Naive B cell (primary cell): ENCODE measurements at places on chromosomes 12 and 14. TPM values are rescaled to one million over a fixed set of nuclear protein-coding genes. Genes with fewer than 3 reads are reported as not detected.

- no peaks in the 10 kb centered on the region for H3K36me3 ChIP-seq
- H3K27me3 ChIP-seq = peaks cover 3% of the 10 kb centered on the region
- no peak for DNase-seq
These were observed 214.2 kb downstream of the ADAMTS20 start for GRCh38 chr12:43337571-43338444.

GRCh38 chr12:52207106-52207505, 15.3 kb upstream of the KRT80 start:
- H3K4me3 ChIP-seq = no peak overlapping the region
- DNase-seq = no peak
- H3K4me1 ChIP-seq = no peaks in the 10 kb centered on the region
- H3K36me3 ChIP-seq = no peaks in the 10 kb centered on the region
- H3K27me3 ChIP-seq = peaks cover 28% of the 10 kb centered on the region

DNA sequence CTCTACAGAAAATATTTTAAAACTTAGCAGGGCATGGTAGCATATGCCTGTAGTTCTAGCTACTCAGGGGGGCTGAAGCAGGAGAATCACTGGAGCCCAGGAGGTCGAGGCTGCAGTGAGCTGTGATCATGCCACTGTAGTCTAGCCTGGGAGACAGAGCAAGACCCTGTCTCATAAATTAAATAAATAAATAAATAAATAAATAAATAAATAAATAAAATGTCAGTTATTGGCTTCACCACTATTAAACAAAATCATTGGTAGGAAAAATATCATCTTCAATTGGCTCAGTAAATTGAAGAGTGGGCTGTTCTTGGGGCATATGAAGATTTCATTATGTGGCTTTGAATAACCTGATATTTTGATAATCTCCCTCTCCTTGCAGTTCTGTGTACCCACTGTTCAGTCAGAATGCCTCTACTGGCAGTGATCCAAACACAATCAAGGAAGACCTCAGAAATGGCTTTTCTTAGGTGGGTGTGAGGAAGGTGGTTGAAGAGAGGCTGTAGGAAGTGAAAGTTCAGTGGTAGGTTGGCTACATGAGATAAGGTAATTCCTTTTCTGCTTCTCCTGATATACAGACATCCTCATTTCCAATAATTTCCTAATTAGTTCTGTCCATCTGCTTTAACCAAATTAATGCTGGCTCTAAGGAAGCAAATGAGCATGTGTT, 175.8 kb downstream of the MSRB3 start:
- H3K27ac ChIP-seq = no peak overlapping the region
- no peaks in the 10 kb centered on the region for H3K27me3 ChIP-seq
- H3K4me1 ChIP-seq = no peaks in the 10 kb centered on the region
- no peaks in the 10 kb centered on the region for H3K36me3 ChIP-seq
- H3K4me3 ChIP-seq = no peak overlapping the region

DNA sequence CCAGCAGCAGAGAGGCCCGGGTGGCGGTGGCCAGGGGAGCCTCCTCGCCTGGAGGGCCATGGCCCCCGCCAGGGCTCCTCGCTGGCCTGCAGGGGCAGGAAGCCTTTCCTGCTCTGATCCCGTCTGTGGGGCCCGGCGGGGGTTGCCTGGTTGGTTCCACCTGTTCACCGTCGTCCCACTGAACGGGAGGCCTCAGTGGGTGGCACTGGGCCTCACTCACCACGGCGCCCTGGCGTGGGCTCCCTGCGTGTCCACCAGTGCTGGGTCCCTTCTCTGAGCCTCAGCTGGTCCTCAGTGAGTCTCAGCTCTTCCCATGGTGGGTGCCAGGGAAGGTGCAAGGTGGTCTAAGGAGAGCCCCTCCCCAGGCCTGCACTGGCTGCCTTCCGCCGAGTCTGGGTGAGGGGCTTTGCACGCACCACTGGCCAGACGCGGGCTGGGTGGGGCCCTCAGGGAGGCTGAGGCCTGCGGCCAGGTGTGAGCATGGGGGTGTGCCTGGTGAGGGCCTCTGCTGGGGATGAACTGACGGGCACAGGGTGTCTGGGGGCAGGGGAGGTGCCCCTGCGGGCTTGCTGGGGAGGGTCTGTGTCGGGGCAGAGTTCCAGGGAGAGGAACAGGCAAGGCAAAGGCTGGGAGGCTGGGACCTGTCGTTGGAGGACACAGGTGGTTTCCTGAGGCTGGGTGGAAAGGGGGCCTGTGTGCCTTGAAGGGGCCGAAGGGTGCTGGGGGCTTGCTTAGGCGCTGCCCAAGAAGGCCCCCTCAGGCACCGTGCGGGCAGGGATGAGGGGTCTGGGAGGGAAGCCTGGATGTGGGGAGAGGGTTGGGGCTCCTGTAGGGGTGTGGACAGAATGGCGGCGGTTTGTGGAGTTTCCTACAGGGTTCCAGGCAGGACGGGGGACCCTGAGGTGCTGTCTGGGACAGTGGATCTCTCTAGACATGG, 339.8 kb downstream of the TMEM121 start:
- no peak overlapping the region for H3K27ac ChIP-seq
- peaks cover 17% of the 10 kb centered on the region for H3K36me3 ChIP-seq
- no peaks in the 10 kb centered on the region for H3K4me1 ChIP-seq
- peak overlapping the region; percentile 58 for H3K4me3 ChIP-seq
- DNase-seq = no peak

GRCh38 chr14:89635615-89636014, 218.6 kb upstream of the FOXN3 start:
- H3K36me3 ChIP-seq = peaks cover 7% of the 10 kb centered on the region
- H3K4me3 ChIP-seq = no peak overlapping the region
- no peak for DNase-seq
- peaks cover 22% of the 10 kb centered on the region for H3K4me1 ChIP-seq
- H3K27me3 ChIP-seq = no peaks in the 10 kb centered on the region

DNA sequence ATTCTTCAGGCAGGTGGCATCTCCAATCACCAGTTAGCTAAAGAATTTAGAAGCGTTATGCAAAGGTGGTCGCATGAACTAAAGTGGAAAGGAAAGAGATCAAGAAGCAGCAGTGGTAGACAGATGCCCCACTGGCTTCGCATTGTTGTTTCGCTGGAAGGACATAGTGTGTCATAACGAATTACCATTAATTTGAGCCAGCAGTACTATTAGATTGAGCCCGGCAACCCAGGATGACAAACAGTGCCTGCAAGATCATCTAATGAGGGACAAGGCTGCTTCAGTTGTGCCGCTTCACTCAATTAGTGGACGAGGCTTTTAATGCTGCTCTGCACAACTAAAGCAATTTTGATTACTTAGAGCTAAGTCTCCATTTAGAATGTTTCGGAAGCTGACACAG, 274.5 kb upstream of the SOX5 start:
- H3K4me3 ChIP-seq = no peak overlapping the region
- H3K4me1 ChIP-seq = no peaks in the 10 kb centered on the region
- no peak overlapping the region for H3K27ac ChIP-seq
- no peaks in the 10 kb centered on the region for H3K27me3 ChIP-seq
- no peak for DNase-seq

GRCh38 chr12:103955811-103956508, 9.7 kb upstream of the TDG start:
- no peaks in the 10 kb centered on the region for H3K27me3 ChIP-seq
- peak overlapping the region; percentile 99 for H3K4me3 ChIP-seq
- no peaks in the 10 kb centered on the region for H3K36me3 ChIP-seq
- H3K4me1 ChIP-seq = peaks cover 22% of the 10 kb centered on the region
- peak overlapping the region; percentile 52 for H3K27ac ChIP-seq

DNA sequence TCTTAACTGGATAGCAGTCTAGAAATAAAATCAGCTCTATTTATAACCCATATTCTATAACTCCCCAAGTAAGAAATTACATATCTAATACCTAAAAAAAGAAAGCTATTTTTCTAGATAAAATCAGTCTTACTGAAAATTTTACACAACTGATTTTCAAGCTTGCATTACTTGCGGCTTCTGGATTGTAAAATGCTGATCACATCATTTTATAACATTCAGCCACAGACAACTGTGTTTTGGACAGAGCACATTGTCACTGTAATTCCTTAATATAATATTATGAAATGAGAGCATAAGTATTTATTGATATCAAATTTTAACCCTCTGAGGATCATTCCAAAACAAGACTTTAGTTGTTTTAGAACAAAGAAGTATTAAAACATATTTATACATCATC, 78.5 kb upstream of the ARID2 start:
- H3K4me3 ChIP-seq = no peak overlapping the region
- H3K36me3 ChIP-seq = no peaks in the 10 kb centered on the region
- peaks cover 10% of the 10 kb centered on the region for H3K27me3 ChIP-seq
- no peaks in the 10 kb centered on the region for H3K4me1 ChIP-seq

GRCh38 chr12:117842220-117842619, 126.6 kb downstream of the KSR2 start:
- H3K27me3 ChIP-seq = peaks cover 31% of the 10 kb centered on the region
- H3K4me1 ChIP-seq = peaks cover 1% of the 10 kb centered on the region
- DNase-seq = no peak
- H3K4me3 ChIP-seq = no peak overlapping the region
- no peaks in the 10 kb centered on the region for H3K36me3 ChIP-seq

- no peaks in the 10 kb centered on the region for H3K27me3 ChIP-seq
- H3K4me3 ChIP-seq = no peak overlapping the region
- H3K27ac ChIP-seq = no peak overlapping the region
- no peaks in the 10 kb centered on the region for H3K36me3 ChIP-seq
- DNase-seq = no peak
These were observed 9.2 kb upstream of the SIVA1 start for GRCh38 chr14:104743461-104744380.

DNA sequence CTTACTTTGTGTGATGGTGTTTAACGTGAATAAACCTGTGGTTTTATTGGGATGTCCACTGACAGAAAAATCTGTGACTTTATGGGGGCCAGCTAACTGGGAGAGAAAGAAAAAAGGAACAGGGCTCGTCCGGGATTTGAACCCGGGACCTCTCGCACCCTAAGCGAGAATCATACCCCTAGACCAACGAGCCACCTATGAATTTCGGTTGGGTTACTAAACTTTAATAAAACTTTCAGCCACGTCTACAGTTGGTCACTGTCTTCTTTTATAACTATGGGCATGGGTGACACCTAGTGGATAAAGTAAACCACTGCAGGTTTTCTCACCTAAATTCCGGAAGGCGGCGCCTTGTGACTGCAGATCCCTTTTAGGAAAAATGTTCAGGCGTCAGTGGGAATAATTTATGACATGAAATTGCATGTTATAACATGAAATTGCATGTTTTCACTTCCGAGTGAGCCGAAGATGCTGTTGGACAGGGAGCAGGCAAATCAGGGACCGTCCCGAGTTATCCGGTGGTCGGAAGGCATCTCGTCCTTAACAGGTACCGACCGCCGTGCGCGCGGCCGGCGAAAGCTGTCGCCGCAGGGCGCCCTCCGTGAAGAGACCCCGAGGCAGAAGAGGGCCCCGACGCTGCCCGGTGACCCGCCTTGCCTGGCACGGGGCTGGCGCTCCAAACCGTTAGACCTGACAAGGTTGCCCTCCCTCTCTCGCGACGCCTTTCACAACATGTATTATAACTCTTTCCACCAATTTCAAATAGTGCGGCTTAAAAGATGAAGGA, 18.2 kb upstream of the RNASE12 start:
- DNase-seq = peak; percentile 81
- peaks cover 4% of the 10 kb centered on the region for H3K4me1 ChIP-seq
- no peak overlapping the region for H3K4me3 ChIP-seq
- no peaks in the 10 kb centered on the region for H3K27me3 ChIP-seq
- H3K36me3 ChIP-seq = no peaks in the 10 kb centered on the region

The GDF11 gene
- 0.41 TPM for polyA plus RNA-seq

The PLBD2 gene
- 2.3 TPM for polyA plus RNA-seq

The PSMD9 gene
- 97.1 TPM for polyA plus RNA-seq

The KHNYN gene
- polyA plus RNA-seq = 23.1 TPM

The LRRC10 gene
- polyA plus RNA-seq = not detected

The SLC25A21 gene
- not detected for polyA plus RNA-seq

The RBP5 gene
- polyA plus RNA-seq = not detected

The LBHD2 gene
- polyA plus RNA-seq = not detected
